ENCODE measurements at places on chromosomes 13 and 19. TPM values are rescaled to one million over a fixed set of nuclear protein-coding genes. Genes with fewer than 3 reads are reported as not detected.

COX7A1 gene
- total RNA-seq: not detected

IGSF23 gene
- total RNA-seq: 0.63 TPM

ZNF579 gene
- total RNA-seq: 33.5 TPM

C19orf85 gene
- not detected for total RNA-seq

CEACAM3 gene
- not detected for total RNA-seq

TARM1 gene
- total RNA-seq: not detected

MADCAM1 gene
- total RNA-seq: 0.17 TPM

FBXO27 gene
- total RNA-seq: 4.6 TPM

SHISA7 gene
- 0.02 TPM for total RNA-seq

CDC16 gene
- 37.8 TPM for total RNA-seq

OPA3 gene
- total RNA-seq: 13.1 TPM

SMIM44 gene
- not detected for total RNA-seq

GDF15 gene
- total RNA-seq: 66.7 TPM

KL gene
- 0.06 TPM for total RNA-seq

CCNE1 gene
- 24.9 TPM for total RNA-seq

TPTE2 gene
- not detected for total RNA-seq

PDE4C gene
- total RNA-seq: 0.50 TPM

COL4A1 gene
- 92.5 TPM for total RNA-seq

NFIC gene
- 46.3 TPM for total RNA-seq
